ENCODE measurements at places on chromosomes 4 and X.

DNA sequence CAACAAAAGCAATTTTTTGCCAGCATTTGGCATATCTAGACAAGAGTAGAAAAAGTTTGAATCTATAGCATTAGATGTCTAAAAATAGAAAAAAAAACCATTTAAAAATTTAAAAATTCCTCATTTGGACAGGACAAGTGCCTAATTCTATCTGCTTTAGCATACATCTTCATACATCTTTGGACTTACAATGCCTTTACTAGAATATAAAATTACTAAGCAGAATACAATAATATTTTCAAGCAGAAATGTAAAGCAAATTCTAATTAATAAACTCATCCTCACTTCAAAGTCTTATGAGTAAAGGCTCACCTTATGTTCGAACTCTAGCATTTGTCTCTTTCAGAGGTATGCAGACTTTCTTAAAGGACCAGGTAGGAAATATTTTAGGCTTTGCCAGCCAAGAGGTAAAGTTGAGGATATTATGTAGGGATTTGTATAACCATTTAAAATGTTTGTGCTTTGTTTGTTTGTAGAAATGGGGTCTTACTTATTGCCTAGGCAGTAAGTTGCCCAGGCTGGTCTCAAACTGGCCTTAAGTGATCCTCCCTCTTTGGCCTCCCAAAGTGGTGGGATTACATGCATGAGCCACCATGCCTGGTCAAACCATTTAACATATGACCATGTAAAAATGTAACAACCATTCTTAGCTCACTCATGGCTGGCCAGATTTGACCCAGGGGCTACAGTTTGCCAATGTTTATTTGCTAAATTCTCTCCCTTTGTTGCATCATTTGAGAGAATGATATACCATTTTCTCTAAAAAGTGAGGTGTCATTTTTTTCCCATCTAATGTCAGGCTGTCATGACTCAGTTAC lies 29.1 kb downstream of the UGDH start:
- DNase-seq, result no peak

DNA sequence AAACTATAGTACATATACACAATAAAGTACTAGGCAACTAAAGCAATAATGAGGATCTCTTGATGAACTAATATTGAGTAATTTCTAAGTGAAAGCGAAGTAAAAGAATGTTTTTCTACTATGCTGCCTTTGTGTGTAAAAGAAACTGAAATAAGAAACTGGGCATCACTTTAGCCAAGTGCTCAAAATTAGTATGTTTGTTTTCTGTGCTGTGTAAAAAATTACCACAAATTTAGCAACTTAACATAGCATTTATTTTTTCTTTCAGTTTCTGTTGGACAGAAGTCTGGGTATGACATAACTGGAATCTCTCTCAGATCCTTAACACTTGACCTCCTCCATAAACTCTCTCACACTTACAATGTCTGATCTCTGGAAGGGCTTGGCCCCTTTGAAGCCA lies 687.1 kb upstream of the MAGEB2 start:
- DNase-seq, result no peak

- no peak for DNase-seq
These were observed 313.9 kb downstream of the TECRL start for GRCh38 chr4:64095398-64095797.

GRCh38 chr4:24244663-24245490 lies 339.5 kb downstream of the DHX15 start:
- DNase-seq, result peak; percentile 32

- DNase-seq, result peak; percentile 21
These were observed 405.3 kb upstream of the FAT1 start for GRCh38 chr4:187128976-187129375.

DNA sequence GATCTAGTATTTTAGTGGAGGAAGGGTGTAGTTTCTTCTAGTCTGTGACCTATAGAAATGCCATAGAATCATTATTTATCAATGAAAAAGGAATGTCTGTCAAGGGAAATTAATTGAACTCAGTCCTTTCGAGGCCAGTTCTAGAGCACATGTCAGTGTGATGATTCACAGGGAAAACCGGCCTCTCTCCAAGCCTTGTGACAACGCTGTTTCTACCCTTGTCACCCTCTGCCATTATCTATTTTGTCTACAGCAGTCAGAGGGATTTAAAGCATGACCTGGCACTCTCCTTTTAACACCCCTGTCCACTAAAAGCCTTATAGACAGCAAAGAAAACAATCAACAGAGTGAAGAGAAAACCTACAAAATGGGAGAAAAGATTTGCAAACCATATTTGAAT lies 119.8 kb downstream of the DRD5 start:
- DNase-seq, result no peak

GRCh38 chr4:154529728-154530519 lies 20.3 kb downstream of the PLRG1 start:
- no peak for DNase-seq

DNA sequence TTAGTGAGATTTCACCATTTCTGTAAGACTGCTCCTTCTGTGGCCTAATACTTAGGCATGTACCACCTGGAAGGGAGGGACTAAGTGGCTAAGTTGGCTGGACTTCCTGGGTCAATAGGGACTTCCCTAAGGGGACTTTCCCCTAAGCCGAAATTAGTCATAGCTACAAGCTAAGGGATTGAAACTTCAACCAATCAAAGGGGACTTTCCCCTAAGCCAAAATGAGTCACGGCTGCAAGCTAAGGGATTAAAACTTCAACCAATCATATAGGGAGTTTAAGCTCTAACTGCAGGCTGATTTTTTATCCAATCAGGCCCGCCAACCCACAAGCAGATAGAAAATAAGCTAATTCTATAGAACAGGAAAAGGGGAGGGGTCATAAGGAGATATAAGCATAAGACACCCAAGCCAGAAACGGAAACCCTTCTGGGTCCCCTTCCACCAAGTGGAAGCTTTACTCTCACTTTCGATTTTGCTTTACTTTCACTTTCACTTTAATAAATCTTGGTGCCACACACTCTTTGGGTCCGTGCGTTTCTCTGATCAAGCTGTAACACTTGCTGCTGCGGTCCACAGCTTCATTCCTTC lies 382.8 kb downstream of the KLHL4 start:
- no peak for DNase-seq

DNA sequence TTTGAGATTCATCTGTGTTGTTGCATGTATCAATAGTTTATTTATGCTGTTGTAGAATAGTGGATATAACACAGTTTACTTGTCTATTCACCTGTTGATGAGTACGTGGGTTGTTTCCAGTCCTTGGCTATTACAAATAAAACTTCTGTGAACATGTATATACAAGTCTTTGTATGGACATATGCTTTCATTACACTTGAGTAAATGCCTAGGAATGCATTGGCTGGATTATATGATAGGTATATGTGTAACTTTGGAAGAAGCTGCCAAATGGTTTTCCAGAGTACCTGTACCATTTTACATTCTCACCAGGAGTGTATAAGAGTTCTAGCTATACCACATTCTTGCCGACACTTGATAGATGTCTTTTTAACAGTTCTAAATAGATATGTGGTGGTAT lies 16.5 kb downstream of the ART3 start:
- no peak for DNase-seq

- no peak for DNase-seq
These were observed 316.6 kb upstream of the BOD1L1 start for GRCh38 chr4:13944095-13944511.

- DNase-seq, result no peak
These were observed 4.5 kb upstream of the ITM2A start for GRCh38 chrX:79371640-79372039.

DNA sequence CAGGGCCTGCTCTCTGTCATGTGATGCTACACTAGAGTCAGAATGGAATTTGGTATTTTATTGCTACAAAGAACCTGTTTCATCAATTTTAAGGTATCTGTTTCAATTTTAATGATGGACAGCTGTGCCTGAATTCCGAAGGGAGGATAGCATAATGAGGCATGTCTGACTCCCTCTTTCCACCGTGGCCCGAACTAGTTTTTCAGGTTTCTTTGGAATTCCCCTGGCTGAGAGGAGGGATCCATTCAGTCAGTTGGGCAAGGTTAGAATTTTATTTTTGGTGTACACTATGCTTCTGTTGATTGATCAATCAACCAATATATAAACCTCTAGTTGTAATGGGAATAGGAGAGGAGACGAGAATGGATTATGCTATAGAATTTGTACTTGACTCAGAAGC lies 761.8 kb downstream of the FAM133A start:
- DNase-seq, result no peak

DNA sequence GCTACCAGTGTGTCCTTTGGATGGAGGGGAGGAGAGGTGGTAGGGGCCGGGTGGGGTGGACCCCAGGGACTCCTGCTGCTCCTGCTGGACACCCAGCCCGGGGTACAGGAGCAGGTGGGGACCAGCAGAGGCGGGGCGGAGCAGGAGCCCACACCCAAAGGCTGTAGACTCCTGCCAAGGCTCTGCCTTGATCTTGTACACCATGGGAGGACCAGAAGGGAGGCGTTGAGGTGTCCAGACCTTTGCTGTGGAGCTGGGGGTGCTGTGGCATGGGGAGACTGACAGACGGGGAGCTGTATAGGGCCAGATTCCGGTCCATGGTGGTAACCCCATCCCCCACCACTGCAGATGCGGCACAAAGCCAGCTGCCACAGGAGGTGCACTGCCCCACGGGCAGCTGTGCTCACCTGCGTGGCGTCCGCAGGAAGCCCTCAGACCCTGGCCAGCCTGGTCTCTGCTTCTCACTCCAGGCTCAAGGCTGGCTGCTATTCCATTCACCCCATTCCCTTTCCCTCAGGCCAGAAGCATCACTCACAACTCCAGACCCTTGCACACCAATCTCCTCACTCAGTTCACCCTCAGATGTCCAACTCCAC lies 5.0 kb upstream of the SLC26A1 start:
- no peak for DNase-seq

DNA sequence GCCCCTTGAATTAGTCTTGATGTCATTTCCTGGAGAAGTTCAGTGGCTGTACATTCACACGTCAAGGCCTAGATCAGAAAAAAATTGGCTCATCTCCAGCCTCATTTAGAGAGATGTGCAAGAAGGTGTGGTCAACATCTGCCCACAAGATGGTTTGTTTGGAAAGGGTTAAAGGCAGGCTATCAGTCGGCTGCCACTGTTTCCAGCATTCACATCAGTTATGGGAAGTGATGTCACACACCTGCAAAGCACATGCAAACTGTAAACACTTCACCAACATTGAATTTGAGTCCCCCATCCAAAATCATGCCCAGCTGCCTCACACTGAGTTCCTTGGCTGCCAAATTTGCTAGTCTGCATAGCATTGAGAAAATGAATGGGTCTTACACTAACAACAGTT lies 498.3 kb upstream of the INTU start:
- no peak for DNase-seq

DNA sequence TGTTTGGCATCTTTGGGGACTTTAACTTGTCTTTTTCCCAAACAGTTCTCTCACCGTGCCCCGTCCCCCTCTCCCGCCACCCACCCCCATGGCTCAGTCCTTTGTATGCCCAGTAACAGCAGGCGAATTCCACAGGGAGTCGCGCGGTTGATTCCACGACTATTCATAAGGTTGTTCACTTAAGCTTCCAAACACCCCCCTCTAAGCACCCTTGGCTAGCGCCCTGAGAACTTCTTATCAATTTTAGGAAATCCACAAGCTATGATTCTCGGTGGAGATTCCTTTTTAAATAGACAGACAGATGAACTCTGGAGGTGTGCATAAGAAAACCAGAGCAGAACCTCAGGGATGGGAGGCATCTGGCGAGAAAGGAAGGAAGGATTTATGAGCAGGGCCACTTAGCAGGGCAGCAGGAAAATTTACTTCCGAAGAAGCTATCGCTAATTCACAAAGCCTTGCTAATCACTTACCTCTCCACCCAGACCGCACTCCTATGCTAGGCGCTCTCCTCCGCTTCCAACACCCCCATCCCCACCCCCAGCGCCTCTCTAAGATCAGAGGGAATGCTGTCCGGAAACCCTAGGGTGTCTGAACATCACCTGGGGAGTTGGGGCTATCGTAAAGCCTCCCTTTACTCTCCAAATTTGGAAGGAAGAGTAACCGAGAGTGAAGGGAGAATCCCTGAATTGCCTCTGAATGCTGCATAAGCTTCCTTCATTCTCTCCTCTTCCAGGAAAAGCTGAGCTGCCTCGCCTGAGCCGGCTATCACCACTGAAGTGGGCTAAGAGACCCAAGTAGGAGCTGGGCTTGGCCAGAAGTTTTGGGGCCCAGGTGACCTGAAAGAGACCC lies 1.7 kb downstream of the UNC5C start:
- no peak for DNase-seq

GRCh38 chr4:151409470-151410313 lies 716 bp downstream of the FHIP1A start:
- DNase-seq, result no peak

DNA sequence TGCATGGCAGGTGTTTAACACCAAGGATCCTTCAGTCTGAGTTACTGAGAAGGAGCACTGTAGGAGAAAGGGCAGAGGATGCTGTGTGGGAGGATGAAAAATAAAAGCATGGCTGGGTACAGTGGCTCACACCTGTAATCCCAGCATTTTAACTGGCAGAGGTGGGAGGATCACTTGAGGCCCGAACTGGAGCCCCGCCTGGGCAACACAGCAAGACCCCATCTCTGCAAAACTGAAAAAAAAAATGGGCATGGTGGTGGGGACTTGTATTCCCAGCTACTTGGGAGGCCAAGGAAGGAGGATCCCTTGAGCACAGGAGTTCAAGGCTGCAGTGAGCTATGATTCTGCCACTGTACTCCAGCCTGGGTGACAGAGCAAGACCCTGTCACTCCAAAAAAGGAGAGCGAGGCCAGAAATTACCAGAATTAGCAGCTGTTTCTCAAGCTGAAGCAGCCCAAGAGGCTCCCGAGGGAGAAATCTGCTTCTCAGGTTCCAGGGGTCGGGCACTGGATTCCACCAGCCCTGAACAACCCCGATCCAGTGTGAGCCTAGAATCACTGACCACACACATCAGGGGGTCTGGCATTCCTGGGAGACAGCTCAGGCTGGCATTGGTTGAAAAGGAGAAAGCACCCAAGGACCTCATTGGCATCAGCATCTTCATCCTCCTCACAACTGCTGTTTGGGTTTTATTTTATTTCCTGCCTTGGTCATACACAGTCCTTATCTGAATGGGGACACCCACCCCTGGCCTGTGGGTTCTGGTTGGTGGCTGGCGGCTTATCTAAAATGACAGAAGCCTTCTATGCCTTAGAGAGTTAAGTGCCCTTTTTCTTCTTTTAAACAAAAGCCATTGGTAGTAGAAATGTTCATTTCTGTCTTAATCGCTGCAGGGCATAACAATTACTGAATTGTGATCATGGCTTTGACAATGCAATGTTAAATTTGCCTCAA lies 66.3 kb upstream of the TRIM2 start:
- DNase-seq, result no peak

- peak; percentile 90 for DNase-seq
These were observed 1578.3 kb upstream of the TENM3 start for GRCh38 chr4:180664766-180665368.

DNA sequence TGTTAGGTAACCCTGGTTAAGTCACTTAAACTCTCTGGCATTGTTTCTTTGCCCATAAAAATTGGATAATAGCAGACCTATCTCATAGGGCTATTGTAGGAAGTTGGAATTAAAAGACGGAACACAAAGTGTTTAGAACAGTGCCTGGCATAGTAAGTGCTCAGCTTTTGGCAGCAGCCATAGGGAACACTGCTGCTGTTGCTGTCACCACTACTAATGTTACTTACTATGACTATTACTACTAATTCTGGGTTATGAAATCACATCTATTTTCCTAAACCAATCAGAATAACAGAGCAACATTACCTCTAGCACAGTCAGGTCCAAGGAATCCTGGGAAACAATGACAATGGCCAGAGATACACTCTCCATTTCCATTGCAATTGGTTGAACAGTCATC lies 300.0 kb downstream of the SH2D1A start:
- no peak for DNase-seq

GRCh38 chr4:7767966-7768365 lies 171.7 kb downstream of the AFAP1 start:
- no peak for DNase-seq

GRCh38 chr4:32909736-32910135 lies 2189.6 kb downstream of the PCDH7 start:
- no peak for DNase-seq

Measured in IMR-90 (cell line).